ENCODE measurements at places on chromosomes 11 and 22.

DNA sequence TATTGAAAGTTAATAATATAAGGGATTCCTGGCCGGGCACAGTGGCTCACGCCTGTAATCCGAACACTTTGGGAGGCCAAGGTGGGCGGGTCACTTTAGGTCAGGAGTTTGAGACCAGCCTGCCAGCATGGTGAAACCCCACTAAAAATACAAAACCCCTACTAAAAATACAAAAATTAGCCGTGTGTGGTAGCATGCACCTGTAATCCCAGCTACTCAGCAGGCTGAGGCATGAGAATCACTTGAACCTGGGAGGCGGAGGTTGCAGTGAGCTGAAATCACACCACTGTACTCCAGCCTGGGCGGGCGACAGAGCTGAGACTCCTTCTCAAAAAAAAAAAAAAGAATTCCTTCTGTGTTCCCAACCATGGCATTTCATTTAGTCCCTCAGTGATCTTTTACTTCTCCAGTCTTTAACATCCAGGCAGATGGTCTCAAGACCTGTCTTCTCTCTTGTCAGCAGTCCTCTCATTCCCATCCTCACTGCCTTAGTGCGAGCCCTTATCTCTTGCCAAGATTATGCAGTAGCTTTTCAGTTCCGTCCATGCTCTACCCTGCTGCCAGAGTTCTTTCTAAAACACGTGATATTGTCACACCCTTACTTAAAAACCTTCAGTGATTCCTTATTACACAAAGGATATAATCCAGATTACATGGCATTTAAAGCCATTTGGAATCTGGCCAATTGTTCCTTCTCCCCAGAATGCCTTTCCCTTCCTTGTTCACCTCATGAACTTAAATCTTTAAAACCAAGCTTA lies 17.9 kb downstream of the RTN3 start:
- no peak for DNase-seq

DNA sequence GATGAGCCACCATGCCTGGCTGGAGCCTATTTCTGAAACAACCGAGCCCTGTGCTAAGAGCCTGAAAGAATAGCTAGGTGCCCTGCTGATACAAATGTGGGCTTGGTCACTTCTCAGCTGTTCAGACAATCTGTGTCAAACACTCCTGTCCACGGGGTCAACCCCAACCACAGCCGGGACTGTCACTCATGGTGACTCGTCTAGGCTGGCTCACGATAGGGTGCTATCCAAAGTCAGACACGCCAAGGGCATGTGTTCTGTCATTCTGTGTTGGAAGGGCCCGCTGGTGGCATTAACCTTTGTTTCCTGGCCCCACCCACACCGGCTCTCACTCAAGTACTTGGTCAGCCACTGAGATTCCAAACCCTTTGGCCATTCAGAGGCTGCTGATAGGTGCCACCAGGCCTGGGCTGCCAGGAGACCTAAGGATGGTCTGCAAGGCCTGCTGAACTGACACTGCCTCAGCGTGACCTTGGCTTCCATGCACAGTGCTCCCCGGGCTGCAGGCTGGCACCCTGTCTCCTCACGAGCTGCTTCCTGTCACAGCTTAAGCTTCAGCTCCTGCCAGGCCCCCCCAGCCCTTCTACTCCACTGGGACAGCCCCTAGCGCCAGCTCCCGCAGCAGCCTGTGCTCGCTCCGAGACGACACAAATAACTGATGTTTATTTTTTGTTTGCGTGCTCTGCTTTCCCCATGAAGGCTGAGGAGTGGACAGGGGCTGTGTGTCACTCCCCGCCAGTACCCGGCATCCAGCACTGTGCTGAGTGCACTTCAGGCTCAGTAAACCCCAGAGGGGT lies 14.2 kb upstream of the CDC42BPG start:
- no peak for DNase-seq

GRCh38 chr11:72010529-72011233 lies 12.0 kb downstream of the IL18BP start:
- no peak for DNase-seq

DNA sequence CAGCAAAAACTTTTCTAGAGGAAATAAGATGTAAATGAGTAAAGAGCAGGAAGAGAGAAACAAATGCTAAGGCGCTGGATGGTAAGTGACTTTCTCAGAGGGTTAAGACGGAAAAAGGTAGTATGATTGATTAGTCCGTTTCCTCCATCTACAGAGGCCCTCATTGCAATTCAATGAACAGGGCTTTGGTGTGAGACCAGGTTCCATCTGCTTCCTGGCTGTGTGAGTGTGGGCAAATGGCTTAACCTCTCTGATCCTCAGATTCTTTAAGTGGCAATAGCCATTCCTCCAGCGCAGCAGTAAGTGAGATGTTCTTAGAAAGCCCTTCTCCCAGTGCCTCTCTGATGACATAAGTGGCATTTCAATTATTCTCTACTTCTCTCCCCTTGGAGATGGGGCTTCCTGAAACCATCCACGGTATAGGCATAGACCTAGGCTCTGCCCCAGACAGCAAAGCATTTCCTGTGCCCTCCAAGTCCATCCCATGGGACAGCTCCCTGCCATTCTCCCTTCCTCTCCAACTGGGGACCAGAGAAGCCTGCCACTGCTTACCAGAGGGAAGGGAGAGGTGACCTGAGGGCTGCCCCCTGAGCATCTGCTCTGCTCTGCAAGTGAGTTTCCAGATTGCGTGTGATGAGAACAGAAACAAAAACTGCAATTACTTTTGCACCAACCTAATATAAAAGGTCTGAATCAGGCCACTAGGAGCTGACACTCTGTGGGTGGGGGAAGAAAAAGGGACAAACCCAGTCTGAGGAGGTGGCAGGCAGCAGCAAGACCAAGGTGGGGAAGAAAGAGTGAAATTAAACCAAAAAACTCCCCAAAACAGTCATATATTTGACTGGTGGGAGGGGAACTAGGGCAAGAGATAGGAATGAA lies 12.7 kb upstream of the CD44 start:
- no peak for DNase-seq

- no peak for DNase-seq
Measured at GRCh38 chr11:61361237-61361740, 393 bp downstream of the CYB561A3 start.

- DNase-seq = no peak
Measured at GRCh38 chr22:19059481-19060278, 62.5 kb downstream of the DGCR2 start.

GRCh38 chr11:16080688-16081381 lies 275.5 kb downstream of the SOX6 start:
- peak; percentile 4 for DNase-seq

DNA sequence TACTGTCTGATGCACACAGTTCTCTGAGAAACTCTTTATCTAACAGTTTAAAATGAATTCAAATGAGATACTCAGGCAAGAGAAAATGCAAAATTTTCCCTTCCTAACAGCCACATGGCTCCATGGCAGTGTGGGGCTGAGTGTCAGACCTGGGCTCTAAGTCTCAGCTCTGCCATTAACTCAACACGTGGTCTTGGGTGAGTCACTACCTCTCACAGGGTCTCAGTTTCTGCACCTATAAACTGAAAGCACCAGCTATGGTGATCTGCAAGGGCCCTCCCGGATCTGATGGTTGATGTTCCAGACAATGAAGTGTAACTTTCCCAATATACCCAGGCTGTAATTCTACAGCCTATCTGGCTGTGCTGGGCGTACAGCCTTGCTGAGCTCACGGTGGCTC lies 70.5 kb downstream of the KCNC1 start:
- DNase-seq = peak; percentile 34

GRCh38 chr11:29095821-29096220 lies 921.0 kb downstream of the KCNA4 start:
- no peak for DNase-seq

- DNase-seq = peak; percentile 83
Measured at GRCh38 chr22:41288245-41288946, 2.4 kb upstream of the RANGAP1 start.

GRCh38 chr22:49586873-49587272 lies 240.8 kb downstream of the BRD1 start:
- no peak for DNase-seq

GRCh38 chr11:124760205-124760652 lies 1.9 kb downstream of the ESAM start:
- DNase-seq = no peak

DNA sequence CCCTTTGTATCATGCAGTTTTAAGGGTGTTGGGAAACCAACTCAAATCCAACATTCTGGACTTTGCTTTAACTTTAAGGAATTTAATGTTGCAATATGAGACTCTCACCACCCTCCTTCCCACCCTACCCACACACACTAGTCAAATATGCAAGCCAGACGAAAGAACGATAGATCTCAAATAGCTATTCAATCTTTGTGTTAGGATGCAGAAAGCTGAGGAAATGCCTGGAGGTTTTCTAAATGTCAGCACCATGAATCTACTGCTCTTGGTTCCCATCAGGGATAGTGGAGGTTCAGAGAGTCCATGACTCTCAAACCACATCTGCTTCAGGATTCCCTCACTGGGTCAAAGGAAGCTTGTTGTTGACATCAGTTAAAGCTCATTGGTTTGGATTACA lies 33.7 kb downstream of the EXPH5 start:
- no peak for DNase-seq

DNA sequence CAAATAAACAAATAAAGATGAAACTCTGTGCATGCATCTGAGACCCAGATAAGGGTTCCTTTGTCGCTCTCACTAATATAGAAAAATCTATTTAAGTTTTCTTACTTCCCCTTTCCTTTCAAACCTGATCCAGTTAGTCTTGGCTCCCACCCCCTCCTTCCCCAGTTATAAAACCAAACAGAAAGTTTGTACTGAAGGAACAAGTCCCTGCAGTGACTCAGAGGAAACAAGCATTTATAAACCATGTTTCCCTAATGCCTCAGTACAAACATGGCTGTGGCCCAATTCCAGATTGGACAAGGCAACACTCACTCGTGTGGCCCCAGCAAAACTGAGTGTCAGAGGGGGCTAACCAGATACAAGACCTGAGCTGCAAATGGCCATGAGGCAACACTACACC lies 65.5 kb upstream of the ARHGAP20 start:
- DNase-seq = no peak

GRCh38 chr11:88414981-88415413 lies 77.5 kb upstream of the CTSC start:
- peak; percentile 38 for DNase-seq

DNA sequence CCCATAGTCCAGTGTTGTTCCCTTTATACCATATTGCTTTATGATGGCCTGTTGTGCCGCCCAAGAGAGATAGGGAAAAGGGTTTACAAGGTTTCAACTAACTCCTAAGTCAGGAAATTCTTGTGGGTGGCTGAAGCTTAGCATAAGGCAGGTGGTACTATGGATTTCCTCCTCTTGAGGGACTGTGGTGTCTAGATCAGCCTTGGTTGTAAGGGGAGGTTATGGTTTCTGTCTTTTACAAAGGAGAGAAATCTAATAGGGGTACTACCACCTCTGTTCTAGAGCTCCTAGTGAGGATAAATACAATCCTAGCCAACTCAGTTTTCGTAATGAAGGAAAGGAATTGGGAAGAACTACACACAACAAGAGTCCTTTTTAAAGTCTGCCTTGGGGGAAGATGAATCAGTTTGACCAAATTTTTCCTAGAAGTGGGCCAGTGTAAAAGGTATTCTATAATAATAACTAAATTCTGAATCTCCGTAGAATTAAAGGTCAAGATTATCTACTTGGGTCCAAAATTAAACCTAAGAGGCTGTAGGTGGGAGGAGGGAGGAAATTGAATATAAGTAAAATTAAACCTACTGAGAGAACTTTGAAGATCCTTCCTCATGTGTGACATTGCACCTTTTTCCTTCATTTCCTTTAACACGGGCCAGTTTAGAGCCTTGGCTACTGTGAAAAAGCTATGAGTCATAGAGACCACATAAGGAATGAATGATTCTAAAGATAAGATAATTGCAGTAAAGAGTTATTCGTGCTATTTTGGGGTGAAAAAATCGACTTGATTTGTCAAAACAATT lies 17.2 kb downstream of the DLAT start:
- DNase-seq = peak; percentile 51

GRCh38 chr11:123241874-123242543 lies 47.0 kb upstream of the CLMP start:
- DNase-seq = no peak

GRCh38 chr11:117584056-117584830 lies 212.8 kb downstream of the DSCAML1 start:
- DNase-seq = peak; percentile 42

DNA sequence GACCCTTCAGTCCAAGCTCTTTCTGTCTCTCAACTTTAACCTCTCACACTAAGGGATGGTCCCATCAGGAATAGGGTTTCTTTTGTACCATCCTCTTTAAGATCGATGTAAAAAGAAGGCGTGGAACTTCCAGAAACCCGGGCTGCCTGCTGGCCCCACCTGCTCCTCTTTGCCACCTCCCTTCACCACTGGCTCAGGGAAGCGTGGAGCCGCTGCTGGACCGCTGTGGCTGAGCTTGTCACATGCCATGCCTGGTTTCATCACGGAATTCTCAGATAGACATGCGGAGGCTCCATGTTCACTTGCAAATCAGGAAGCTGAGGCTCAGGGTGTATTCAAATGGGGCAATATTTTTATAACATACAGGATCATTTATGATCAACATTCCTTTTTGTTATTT lies 399.7 kb downstream of the BRD1 start:
- no peak for DNase-seq

GRCh38 chr11:104531075-104531474 lies 367.1 kb upstream of the PDGFD start:
- DNase-seq = no peak

- DNase-seq = no peak
Measured at GRCh38 chr11:125132596-125132995, 21.2 kb upstream of the TMEM218 start.

DNA sequence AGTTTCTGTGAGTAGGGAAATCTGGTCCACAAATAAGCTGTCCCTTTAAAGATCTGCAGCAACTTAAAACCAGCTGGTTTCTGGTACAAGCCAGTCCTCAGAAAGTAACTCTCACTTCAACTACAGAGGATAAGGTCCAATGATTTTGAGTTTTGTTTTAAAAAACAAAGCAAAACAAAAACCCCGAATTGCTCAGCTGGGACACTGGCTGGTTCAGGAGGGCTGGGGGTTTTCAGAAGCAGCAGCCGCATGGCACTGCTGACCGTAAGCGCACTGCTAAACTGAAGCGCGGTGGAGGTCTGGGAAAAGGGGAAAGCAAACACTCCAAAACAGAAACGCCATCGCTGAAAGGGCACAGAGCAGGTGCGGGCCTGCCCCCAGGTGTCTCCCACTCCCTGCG lies 59.7 kb downstream of the MICAL3 start:
- DNase-seq = no peak

DNA sequence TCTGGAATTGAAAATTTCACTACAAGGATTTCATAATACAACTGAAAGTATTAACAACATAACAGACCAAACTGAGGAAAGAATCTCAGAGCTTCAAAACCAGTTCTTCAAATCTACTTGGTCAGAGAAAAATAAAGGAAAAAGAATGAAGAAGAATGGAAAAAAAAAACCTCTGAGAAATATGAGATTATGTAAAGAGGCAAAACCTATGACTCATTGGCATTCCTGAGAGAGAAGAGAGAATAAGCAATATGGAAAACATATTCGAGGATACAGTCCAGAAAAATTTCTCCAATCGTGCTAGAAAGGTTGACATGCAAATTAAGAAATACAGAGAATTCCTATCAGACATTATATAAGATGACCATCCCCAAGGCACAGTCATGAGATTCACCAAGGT lies 23.4 kb upstream of the GPR83 start:
- no peak for DNase-seq

- DNase-seq = no peak
Measured at GRCh38 chr11:18669711-18670110, 28.9 kb upstream of the TMEM86A start.

- peak; percentile 14 for DNase-seq
Measured at GRCh38 chr11:67698247-67698646, 23.8 kb upstream of the ALDH3B2 start.

GRCh38 chr22:47192651-47193437 lies 430.4 kb downstream of the TBC1D22A start:
- DNase-seq = peak; percentile 62

GRCh38 chr22:20993304-20994127 lies 8.4 kb downstream of the THAP7 start:
- DNase-seq = no peak

- DNase-seq = no peak
Measured at GRCh38 chr22:47315862-47316419, 553.5 kb downstream of the TBC1D22A start.
